ENCODE measurements at places on chromosomes 2 and 18.

DNA sequence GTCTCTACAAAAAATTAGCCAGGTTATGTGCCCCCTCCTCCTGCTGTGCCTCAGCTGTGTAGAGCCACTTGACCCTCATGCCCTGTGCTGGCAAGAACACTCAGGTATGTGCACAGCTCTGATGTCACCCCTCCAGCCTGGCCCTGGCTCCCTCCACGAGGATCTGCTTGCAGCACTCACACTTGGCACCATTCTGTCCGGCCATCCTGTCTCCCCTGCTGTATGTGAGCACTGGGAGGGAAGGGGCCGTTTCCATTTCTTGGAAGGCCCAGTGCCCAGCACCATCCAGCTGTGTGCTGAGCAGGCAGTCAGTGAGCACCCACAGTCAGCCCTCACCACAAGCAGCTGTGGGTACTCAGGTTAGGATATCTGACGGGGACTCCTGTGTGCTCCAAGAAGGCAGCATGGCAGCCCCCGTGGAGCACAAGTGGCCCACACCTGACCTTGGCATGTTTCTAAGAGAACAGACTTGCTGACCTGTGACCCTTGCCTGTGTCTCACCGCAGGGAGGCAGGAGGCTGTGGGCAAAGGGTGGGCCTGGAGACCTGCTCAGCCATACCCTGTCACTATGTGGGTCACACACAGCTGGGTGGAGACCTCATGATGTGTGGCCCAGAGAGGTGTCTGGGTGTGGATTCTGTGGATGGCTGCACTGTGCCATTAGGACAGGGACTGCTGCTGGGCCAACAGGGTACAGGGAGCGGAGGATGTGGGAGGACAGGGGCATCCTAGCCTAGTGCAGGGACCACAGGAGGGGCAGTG is 31.5 kb downstream of the USP34 start:
- H3K4me3 ChIP-seq = no peak overlapping the region
- DNase-seq = no peak
- H3K27ac ChIP-seq = no peak overlapping the region
- H3K36me3 ChIP-seq = no peaks in the 10 kb centered on the region

DNA sequence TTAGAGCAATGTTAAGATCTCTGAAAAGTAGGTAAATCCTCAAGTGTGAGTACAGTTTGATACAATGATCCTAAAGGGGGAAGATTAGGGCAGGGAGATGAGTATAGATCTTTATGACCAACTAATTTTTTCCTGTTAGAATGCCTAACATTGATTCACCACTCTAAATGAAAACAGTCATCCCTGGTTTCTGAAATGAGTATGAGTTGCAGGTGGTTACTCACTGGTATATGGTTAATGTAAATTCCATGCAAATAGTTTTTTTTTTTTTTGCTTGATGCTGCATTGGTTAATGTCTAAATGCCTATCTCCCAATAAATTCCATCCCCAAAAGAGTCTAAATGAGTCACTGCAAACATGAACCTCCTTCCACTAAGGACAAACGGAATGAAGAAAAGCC is 55.0 kb upstream of the SERPINB2 start:
- no peak overlapping the region for H3K4me3 ChIP-seq
- no peaks in the 10 kb centered on the region for H3K4me1 ChIP-seq
- H3K36me3 ChIP-seq = no peaks in the 10 kb centered on the region
- no peaks in the 10 kb centered on the region for H3K27me3 ChIP-seq

DNA sequence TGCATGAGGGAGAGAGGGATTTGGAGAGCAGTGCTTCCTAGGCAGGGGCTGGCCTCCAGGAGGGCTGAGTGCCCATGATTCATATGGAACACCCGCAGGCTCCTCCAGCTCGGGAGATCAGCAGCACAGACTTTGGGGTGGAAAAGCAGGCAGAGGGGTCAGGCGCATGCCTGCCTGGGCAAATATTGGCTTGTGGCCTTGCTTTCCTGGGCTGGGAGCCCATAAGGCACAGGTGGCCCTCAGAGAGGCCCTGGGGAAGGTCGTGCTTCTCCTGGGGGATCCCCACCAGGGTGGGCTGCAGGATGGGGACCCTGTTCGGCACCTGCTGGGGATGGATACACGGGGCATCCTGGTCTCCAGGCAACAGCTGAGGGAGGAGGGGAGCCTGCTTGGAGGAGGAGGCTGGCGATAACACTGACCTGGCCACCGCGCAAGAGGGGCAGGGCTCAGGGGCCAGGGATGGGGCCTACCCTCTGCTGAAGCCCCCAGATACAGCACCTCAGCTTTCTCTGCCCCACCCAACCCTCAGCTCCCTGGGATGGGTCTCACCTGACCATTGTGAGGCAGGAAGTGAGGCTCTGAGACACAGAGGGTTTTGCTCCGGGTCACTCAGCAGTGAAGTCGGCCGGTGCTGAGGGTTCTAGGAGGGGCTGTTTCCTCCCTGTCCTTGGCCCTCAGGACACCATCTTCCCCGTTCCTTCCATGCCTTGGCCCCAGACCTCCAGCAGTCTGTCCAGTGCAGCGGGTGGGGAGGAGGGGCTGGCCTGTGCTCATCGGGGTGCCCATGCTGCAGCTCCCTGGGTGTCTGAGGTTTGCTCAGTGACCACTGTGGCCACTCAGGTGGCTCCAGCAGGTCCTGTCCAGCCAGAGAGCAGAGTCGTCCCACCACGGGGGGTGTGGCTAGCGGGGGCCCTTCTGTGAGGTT is 12.0 kb downstream of the AQP12A start:
- no peak for DNase-seq
- no peak overlapping the region for H3K27ac ChIP-seq
- no peak overlapping the region for H3K4me3 ChIP-seq
- H3K27me3 ChIP-seq = no peaks in the 10 kb centered on the region

GRCh38 chr2:162243294-162243693 is at the start of gene FAP:
FAP (minus strand) TSS chr2:162243445; CDS start chr2:162243327, 118 bp downstream.
- H3K27ac ChIP-seq = no peak within 1 kb of the TSS
- H3K27me3 ChIP-seq = no peaks in the 10 kb centered on the region
- H3K4me3 ChIP-seq = no peak within 1 kb of the TSS
- DNase-seq = no peak
- no peaks in the 10 kb centered on the region for H3K36me3 ChIP-seq

GRCh38 chr2:170846314-170846713 is 29.6 kb downstream of the GAD1 start:
- no peaks in the 10 kb centered on the region for H3K4me1 ChIP-seq
- no peaks in the 10 kb centered on the region for H3K36me3 ChIP-seq
- H3K4me3 ChIP-seq = no peak overlapping the region
- DNase-seq = no peak
- no peaks in the 10 kb centered on the region for H3K27me3 ChIP-seq

- no peaks in the 10 kb centered on the region for H3K4me1 ChIP-seq
- DNase-seq = no peak
- no peak overlapping the region for H3K27ac ChIP-seq
- H3K36me3 ChIP-seq = no peaks in the 10 kb centered on the region
- no peak overlapping the region for H3K4me3 ChIP-seq
- H3K27me3 ChIP-seq = no peaks in the 10 kb centered on the region
Observed at GRCh38 chr2:212408524-212408923, 130.1 kb downstream of the ERBB4 start.

DNA sequence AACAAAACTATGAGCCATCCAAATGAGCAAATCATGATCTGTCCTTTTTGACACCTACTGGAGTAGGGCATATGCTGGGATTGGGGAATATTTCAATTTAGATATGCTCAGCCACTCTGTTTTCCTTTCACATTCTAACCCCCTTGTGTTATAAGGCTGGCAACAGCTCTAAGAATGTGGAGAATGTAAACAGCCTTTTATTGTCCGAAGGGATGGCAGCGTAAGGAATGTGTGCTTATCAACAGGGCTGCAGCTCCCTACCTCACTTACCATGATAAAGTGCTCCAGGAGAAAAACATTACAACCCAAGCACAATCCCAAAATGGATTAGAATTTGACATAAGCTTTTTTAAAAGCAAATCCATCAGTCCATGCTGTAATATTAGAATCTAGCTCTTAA is 2.2 kb downstream of the NXPH2 start:
- no peaks in the 10 kb centered on the region for H3K36me3 ChIP-seq
- H3K4me1 ChIP-seq = no peaks in the 10 kb centered on the region
- no peak overlapping the region for H3K27ac ChIP-seq
- peaks cover 21% of the 10 kb centered on the region for H3K27me3 ChIP-seq
- no peak overlapping the region for H3K4me3 ChIP-seq

- no peaks in the 10 kb centered on the region for H3K36me3 ChIP-seq
- H3K4me1 ChIP-seq = peaks cover 2% of the 10 kb centered on the region
- no peak overlapping the region for H3K4me3 ChIP-seq
- no peak overlapping the region for H3K27ac ChIP-seq
- no peaks in the 10 kb centered on the region for H3K27me3 ChIP-seq
- DNase-seq = no peak
Observed at GRCh38 chr2:11406267-11406957, 59.5 kb downstream of the E2F6 start.

DNA sequence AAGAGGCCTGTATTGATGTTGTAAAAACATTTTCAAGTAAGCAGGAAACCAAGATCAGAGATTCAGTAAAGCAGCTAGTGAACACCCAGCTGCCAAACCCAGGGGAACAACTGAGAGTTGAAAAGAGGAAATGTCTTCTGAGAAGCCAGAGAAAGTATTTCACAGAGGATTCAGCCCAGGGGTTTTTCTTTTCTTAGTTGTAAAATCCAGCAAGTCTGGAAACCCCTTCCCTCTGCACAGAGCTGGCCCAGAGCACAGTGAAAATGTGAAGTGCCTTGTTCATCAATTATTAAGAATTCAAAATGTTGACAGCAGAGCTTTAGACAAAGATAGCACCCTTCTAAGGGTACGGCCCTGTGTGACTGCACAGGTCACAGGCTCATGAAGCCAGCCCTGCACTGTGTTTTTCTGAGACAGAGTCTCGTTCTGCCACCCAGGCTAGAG is 28.4 kb downstream of the AFF3 start:
- H3K36me3 ChIP-seq = no peaks in the 10 kb centered on the region
- H3K27me3 ChIP-seq = peaks cover 9% of the 10 kb centered on the region
- H3K4me3 ChIP-seq = no peak overlapping the region
- H3K4me1 ChIP-seq = no peaks in the 10 kb centered on the region
- no peak overlapping the region for H3K27ac ChIP-seq
- DNase-seq = no peak

- H3K4me1 ChIP-seq = peaks cover 5% of the 10 kb centered on the region
- no peaks in the 10 kb centered on the region for H3K36me3 ChIP-seq
Observed at GRCh38 chr2:85577386-85578242, at the start of gene VAMP8. VAMP8 (plus strand) TSS chr2:85577586; CDS start chr2:85577647, 61 bp downstream.

- no peak for DNase-seq
- H3K27ac ChIP-seq = no peak overlapping the region
- H3K4me3 ChIP-seq = no peak overlapping the region
- no peaks in the 10 kb centered on the region for H3K27me3 ChIP-seq
Observed at GRCh38 chr2:64226611-64227010, 82.4 kb upstream of the PELI1 start.

- no peak overlapping the region for H3K4me3 ChIP-seq
- DNase-seq = no peak
- H3K36me3 ChIP-seq = no peaks in the 10 kb centered on the region
- H3K27ac ChIP-seq = no peak overlapping the region
Observed at GRCh38 chr18:34620258-34620861, 89.7 kb upstream of the DTNA start.

- H3K4me1 ChIP-seq = peaks cover 4% of the 10 kb centered on the region
- H3K4me3 ChIP-seq = no peak overlapping the region
- H3K27me3 ChIP-seq = no peaks in the 10 kb centered on the region
- H3K27ac ChIP-seq = no peak overlapping the region
- H3K36me3 ChIP-seq = no peaks in the 10 kb centered on the region
Observed at GRCh38 chr2:224934526-224935188, 107.6 kb downstream of the DOCK10 start.

DNA sequence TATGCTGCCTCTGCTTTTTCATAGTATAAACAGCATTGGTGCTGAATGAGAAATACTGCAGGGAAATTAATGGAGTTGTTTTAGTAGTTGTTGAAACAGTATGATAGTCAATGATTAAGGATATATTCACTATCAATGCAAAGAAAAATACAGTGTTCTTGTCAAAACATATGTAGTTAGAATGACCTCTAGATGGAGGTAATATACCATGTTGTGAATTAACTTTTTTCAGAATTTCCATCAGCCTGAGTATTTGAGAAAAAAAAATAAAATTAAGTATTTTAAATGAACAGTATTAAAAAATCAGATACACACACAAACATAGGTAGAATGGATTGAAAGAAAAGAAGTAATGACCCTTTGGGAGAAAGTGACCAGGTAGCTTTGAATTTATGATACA is 59.5 kb downstream of the RMDN2 start:
- H3K27ac ChIP-seq = no peak overlapping the region
- no peaks in the 10 kb centered on the region for H3K27me3 ChIP-seq
- H3K4me1 ChIP-seq = no peaks in the 10 kb centered on the region

DNA sequence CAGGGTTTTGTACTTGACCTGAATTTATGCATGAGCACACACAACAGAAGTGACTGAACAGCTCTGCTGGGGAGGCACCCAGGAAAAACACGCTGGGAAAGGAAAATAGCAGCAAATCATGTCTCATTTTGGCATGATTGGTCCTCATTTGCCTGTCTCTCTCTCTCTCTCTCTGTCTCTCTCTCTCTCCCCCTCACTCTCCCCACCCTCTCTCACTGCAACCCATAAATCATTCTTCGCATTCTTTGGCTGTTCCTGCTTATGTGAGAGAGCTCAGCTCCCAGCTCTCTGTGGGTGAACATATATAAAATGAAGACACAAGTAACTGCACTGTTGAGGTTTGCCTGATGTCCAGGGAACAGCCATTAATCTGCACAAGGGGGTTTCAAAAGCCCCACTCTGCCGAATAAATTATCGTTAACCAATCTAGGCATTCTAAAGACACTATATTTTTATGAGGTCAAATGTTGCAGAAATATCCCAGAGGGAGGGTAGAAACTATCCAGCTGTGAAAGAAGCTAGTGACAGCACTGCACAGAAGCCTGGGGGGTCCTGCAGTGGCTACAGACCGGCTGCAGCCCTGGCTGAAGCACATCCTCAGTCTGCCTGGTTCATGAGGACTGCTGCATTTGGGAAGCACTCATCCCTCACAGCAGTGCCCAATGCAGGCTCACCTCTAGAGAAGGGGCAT is 260.3 kb downstream of the AFF3 start:
- no peak overlapping the region for H3K27ac ChIP-seq
- H3K27me3 ChIP-seq = no peaks in the 10 kb centered on the region

- H3K27ac ChIP-seq = no peak overlapping the region
- H3K4me3 ChIP-seq = no peak overlapping the region
- H3K4me1 ChIP-seq = peaks cover 1% of the 10 kb centered on the region
- H3K27me3 ChIP-seq = no peaks in the 10 kb centered on the region
- no peak for DNase-seq
Observed at GRCh38 chr2:236654496-236654895, 84.9 kb downstream of the ACKR3 start.

GRCh38 chr2:179096090-179096489 is 46.2 kb upstream of the CCDC141 start:
- no peak for DNase-seq
- H3K27me3 ChIP-seq = no peaks in the 10 kb centered on the region
- H3K4me3 ChIP-seq = no peak overlapping the region
- H3K4me1 ChIP-seq = no peaks in the 10 kb centered on the region
- no peak overlapping the region for H3K27ac ChIP-seq

All from iPS DF 6.9 (cell line).